Immature natural killer cell (primary cell): ENCODE measurements at places on chromosomes 3 and 15.

- H3K36me3 ChIP-seq: no peaks in the 10 kb centered on the region
- peak; percentile 88 for DNase-seq
- H3K4me1 ChIP-seq: peaks cover 66% of the 10 kb centered on the region
- peak within 1 kb of the TSS; percentile 91 for H3K27ac ChIP-seq
- H3K4me3 ChIP-seq: peak within 1 kb of the TSS; percentile 91
Observed at GRCh38 chr3:188154014-188154808, at the start of gene LPP. Gene LPP (plus strand): TSS chr3:188154157. CDS start chr3:188406121, 251,964 bp downstream.

GRCh38 chr3:54982807-54983206 is 54.9 kb upstream of the LRTM1 start:
- H3K4me3 ChIP-seq: no peak overlapping the region
- no peak for DNase-seq
- H3K4me1 ChIP-seq: no peaks in the 10 kb centered on the region
- H3K36me3 ChIP-seq: no peaks in the 10 kb centered on the region
- H3K27me3 ChIP-seq: no peaks in the 10 kb centered on the region
- no peak overlapping the region for H3K27ac ChIP-seq

GRCh38 chr3:150349314-150350097 is 58.6 kb upstream of the TSC22D2 start:
- no peaks in the 10 kb centered on the region for H3K27me3 ChIP-seq
- H3K4me1 ChIP-seq: no peaks in the 10 kb centered on the region
- H3K36me3 ChIP-seq: no peaks in the 10 kb centered on the region

DNA sequence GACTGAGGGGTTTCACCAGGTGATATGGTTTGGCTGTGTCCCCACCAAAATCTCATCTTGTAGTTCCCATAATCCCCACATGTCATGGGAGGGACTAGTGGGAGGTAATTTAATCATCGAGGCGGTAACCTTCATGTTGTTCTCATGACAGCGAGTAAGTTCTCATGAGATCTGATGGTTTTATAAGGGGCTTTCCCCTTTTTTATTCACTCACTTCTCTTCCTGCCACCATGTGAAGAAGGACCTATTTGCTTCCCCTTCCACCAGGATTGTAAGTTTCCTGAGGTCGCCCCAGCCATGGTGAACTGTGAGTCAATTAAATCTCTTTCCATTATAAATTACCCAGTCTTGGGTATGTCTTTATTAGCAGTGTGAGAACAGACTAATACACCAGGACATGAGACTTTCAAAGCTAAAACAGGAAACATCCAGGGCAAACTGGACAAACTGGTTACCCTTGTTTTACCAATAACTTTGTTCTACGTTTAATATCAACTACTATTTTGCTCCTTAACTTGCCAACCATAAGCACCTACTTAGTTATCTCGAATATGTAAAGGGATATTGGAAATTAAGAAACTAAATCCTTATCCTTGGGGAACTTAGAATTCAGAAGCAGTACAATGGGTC is 98.2 kb downstream of the MYH15 start:
- H3K27me3 ChIP-seq: no peaks in the 10 kb centered on the region
- DNase-seq: no peak

GRCh38 chr15:63708126-63708772 is 111.1 kb downstream of the FBXL22 start:
- peaks cover 17% of the 10 kb centered on the region for H3K4me1 ChIP-seq
- peak overlapping the region; percentile 87 for H3K27ac ChIP-seq
- H3K27me3 ChIP-seq: no peaks in the 10 kb centered on the region
- DNase-seq: peak; percentile 29

- DNase-seq: peak; percentile 9
- peak overlapping the region; percentile 98 for H3K27ac ChIP-seq
- H3K36me3 ChIP-seq: peaks cover 4% of the 10 kb centered on the region
- peaks cover 53% of the 10 kb centered on the region for H3K4me1 ChIP-seq
- peak overlapping the region; percentile 97 for H3K4me3 ChIP-seq
- peaks cover 5% of the 10 kb centered on the region for H3K27me3 ChIP-seq
Observed at GRCh38 chr3:48716508-48716981, 476 bp downstream of the IP6K2 start.

GRCh38 chr15:62868507-62868906 is 174.0 kb upstream of the TPM1 start:
- H3K36me3 ChIP-seq: no peaks in the 10 kb centered on the region
- H3K4me1 ChIP-seq: no peaks in the 10 kb centered on the region
- no peak overlapping the region for H3K27ac ChIP-seq
- H3K4me3 ChIP-seq: no peak overlapping the region

- H3K36me3 ChIP-seq: peaks cover 15% of the 10 kb centered on the region
- peaks cover 21% of the 10 kb centered on the region for H3K4me1 ChIP-seq
- H3K27ac ChIP-seq: no peak overlapping the region
- H3K4me3 ChIP-seq: no peak overlapping the region
Observed at GRCh38 chr15:99282121-99282520, 30.8 kb downstream of the LRRC28 start.

DNA sequence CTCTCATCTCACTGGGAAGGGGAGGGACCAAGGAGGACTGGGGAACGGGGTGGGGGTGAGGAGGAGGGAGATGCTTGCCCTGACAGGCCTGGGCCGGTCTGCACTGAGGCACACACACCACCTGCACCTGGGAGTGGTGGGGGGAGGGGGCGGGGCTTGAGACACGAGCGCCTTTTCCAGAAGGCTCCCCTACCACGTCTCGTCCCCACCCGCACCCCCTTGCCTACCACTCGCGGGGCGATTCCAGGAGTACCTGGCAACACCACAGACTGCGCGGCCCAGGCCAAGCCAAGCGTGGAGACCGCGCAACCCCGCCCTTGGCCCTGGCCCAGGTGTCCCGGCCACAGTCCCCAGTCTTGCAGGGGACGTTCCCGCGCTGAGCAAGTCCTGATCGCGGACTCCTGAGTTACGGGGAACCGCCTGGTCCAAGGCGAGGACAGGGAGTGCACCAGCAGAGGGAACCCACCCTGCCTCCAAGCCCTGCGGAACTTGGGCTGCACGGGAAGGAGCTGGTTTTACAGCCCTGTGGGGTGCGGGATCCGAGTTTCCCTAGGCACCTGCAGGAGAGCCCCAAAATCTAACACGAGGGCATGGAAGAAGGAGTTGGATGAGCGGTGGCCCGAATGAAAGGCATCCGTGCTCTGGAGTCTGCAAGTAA is 68.1 kb upstream of the SH3GL3 start:
- no peaks in the 10 kb centered on the region for H3K4me1 ChIP-seq
- H3K27me3 ChIP-seq: peaks cover 20% of the 10 kb centered on the region
- no peak overlapping the region for H3K4me3 ChIP-seq
- no peak for DNase-seq
- H3K36me3 ChIP-seq: no peaks in the 10 kb centered on the region

DNA sequence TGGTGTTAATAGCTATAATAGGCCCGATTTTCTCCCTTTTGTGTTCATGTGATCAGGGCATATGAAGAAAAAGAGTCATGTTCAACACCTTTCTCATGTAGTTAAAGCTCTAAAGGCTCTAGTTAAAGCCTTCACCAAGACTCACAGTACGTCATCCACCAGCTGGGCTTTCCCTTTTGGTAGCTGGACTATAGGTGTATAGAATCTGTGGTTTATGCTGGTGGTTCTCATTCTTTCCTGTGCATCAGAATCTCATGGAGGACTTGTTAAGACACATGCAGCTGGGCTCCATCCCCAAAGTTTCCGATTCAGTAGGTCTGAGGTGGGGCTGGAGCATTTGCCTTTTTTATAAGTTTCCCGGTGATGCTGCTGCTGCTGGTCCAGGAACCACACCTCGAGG is 31.0 kb downstream of the CFAP91 start:
- H3K4me1 ChIP-seq: no peaks in the 10 kb centered on the region
- H3K4me3 ChIP-seq: no peak overlapping the region
- no peak for DNase-seq
- H3K27me3 ChIP-seq: peaks cover 2% of the 10 kb centered on the region
- H3K36me3 ChIP-seq: no peaks in the 10 kb centered on the region
- H3K27ac ChIP-seq: no peak overlapping the region
